ENCODE measurements at places on chromosomes 2 and 18. TPM values are rescaled to one million over a fixed set of nuclear protein-coding genes. Genes with fewer than 3 reads are reported as not detected.

The STAT4 gene
- total RNA-seq: 0.80 TPM

The RIT2 gene
- total RNA-seq: not detected

- H3K4me1 ChIP-seq: no peaks in the 10 kb centered on the region
- no peak overlapping the region for H3K27ac ChIP-seq
- H3K36me3 ChIP-seq: no peaks in the 10 kb centered on the region
- no peak for DNase-seq
Observed at GRCh38 chr2:143696651-143697050, 567.4 kb downstream of the ARHGAP15 start.

DNA sequence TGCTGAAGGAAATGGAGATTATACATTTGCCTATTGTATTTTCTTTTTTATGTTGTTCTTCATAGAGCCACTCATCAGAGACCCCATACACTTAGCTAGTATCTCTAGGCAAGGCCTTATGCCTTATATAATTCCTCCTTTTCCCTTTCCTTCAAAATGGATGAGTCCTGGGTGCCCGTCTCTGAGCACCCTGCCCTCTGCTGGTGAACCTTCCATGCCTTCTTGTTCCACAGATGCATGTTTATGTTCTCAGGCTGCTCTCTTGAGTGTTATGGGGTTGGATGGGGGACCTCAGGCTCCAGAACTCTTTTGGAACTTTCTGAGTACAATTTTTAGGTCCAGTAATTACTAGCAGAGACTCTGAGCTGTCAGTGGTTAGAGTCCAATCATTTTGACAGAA is 368.6 kb upstream of the SPRED2 start:
- H3K4me1 ChIP-seq: no peaks in the 10 kb centered on the region
- peak; percentile 34 for DNase-seq
- no peaks in the 10 kb centered on the region for H3K27me3 ChIP-seq

DNA sequence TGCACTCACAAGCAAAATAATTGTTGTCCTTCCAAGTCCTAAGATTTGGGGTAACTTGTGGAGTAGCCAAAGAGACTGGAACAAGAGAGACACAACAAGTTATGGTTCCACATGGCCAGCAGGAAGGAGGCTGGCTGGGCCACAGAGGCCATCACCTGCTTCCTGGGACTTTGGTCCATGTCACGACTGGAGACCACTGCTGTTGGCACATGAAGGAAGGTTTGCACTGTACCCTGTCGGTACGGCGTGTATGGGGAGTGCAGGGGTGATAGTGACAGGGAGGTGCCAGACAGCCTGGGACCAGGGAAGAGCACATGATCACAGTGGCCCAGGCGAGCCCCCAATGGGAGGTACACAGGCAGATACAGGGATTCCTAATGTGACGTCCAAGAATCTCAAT is 15.5 kb downstream of the SLC66A2 start:
- no peak overlapping the region for H3K27ac ChIP-seq
- no peak for DNase-seq

DNA sequence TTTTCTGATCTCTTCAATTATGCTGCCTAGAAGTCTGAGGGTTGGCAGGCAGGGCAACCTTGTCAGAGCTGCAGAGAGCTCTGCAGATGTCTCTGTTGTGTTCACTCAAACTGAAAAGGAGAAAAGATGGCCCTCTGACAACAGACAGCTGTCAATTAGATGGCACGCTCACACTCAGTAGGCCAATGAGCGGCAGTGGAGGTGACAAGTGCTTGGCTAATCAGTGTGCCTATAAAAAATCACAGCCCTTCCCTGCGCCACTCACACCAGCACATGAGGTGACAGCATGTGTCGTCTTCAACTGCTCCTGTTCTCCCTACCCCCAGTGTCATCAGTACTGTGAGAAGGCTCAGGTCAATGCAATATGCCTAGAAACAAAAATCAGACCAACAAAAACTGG is 203.9 kb downstream of the TCF4 start:
- no peak overlapping the region for H3K4me3 ChIP-seq
- H3K4me1 ChIP-seq: peaks cover 10% of the 10 kb centered on the region
- H3K36me3 ChIP-seq: no peaks in the 10 kb centered on the region
- no peak overlapping the region for H3K27ac ChIP-seq
- DNase-seq: no peak
- H3K27me3 ChIP-seq: no peaks in the 10 kb centered on the region

All from esophagus muscularis mucosa (tissue), 4 donors.